ENCODE measurements at places on chromosomes 1 and 21. TPM values are rescaled to one million over a fixed set of nuclear protein-coding genes. Genes with fewer than 3 reads are reported as not detected.

GRCh38 chr1:115458426-115459114 is 120.5 kb upstream of the NGF start:
- no peak overlapping the region for H3K27ac ChIP-seq
- H3K4me3 ChIP-seq = no peak overlapping the region
- no peaks in the 10 kb centered on the region for H3K36me3 ChIP-seq
- DNase-seq = no peak
- H3K4me1 ChIP-seq = peaks cover 11% of the 10 kb centered on the region
- H3K27me3 ChIP-seq = no peaks in the 10 kb centered on the region

Gene AADACL4
- total RNA-seq = not detected

Gene MROH9
- total RNA-seq = not detected

DNA sequence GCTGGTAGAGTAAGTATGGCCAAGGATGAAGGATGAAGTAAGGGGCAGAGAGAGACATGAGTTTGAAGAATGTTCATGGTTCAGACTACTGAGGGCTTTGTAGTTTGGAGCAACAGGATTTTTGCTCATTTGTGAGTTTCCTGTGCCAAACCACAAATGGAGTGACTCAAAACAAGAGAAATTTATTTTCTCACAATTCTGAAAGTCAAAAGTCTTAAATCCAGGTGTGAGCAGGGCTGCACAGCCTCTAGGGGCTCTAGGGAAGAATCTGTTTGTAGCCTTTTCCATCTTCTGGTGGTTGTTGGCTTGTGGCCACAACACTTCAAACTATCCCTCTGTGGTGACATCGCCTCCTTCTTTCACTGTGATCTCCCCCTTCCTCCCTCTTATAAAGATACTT is 58.9 kb downstream of the RHOU start:
- no peak overlapping the region for H3K27ac ChIP-seq
- no peaks in the 10 kb centered on the region for H3K4me1 ChIP-seq
- no peak overlapping the region for H3K4me3 ChIP-seq

DNA sequence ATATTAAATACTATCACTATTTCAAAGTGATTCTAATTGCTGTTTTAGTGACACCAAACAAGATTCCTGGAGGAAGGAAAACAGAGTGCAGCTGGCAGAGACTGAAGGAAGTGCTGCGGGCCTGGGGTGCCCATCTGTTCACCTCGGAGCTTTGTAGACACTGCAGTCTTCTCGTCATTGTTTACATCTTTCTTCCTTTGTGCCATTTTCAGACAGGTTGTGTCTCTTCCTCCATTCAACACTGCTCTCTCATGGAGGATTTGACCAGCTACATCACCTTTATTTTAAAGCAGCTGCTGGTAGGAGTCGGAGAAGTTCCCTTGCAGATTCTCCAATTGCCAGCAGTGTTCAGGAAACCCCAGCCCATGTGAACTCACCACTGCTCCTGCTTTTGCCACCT is 37.3 kb downstream of the ABCA4 start:
- no peak for DNase-seq
- peaks cover 13% of the 10 kb centered on the region for H3K4me1 ChIP-seq
- no peaks in the 10 kb centered on the region for H3K27me3 ChIP-seq
- H3K36me3 ChIP-seq = no peaks in the 10 kb centered on the region
- no peak overlapping the region for H3K27ac ChIP-seq
- no peak overlapping the region for H3K4me3 ChIP-seq

Gene IL20
- total RNA-seq = not detected

All from MCF 10A (cell line).